Ovary (tissue), 10 donors: ENCODE measurements at places on chromosomes 13 and 19.

DNA sequence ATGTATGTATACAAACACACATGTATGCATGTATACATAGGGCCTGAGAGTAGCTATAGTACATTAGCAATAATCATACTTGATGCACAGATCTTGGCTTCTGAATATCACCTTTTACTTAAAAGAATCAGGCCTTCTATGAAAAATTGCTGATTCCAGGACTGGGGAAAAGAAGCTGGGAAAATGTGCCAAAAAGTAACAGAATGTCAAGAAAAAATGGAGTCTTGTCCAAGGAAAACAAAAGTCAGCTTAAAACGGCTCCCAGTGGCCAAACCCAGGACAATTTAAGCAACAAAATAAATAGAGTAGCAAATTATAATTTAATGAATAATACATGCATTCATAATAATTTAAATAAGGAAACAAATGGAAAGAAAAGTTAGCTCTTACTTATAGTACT, 2104.9 kb downstream of the PCDH9 start:
- no peak for DNase-seq

DNA sequence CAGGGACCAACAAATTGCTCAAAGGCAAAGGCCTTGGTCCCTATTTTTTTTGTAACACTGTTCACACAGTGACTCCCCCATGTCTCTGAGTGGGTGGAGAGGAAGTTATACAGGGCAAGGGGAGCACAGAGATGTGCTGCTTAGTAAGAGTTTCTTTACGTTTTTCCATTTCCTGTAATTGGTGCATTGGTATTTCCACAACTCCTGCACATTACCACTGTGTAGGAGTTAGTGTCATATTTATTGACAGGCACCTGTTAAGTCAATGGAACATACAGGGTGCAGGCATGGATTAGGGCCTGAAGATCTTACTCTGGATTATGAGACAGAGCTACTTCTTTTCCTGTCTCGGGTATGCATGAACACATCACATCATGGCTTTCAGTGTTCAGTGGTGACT, 45.2 kb downstream of the SOX21 start:
- no peak for DNase-seq

GRCh38 chr19:13909430-13909829, 3.4 kb downstream of the CC2D1A start:
- DNase-seq: no peak

DNA sequence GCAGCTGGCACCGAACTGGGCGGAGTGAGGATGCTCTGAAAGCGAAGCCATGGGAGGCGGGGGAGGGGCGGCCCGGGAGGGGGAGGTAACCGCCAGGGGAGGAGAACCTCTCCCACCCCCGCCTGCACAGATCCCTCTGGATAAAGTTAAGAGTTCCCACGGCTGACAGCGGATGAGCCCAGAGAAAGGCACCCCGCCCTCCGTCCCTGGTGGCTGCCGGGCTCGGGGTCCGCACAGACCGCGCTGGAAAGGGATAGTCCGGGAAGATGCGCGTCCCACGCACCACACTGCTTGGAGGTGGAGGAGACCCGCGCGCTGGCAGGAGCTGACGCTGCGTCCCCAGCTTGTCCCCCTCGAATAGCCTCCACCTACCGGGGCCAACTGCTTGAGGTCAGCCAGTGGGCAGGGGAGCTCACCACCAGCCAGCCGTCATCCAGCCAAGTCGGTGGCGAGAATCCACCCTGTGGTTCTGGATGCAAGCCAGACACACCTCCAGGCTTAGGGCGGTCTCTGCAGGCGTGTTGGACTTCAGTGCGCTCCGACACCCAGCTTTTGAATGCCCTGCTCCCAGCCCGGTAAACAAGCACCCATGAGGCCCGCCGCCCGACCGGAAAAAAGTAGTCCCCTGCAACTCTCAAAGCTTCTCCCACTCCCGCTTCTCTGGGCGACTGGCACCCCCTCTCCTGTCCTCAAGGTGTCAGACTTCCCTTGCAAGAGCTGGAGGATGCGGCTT, at the start of gene TRPC4:
TSS of gene TRPC4 (minus strand) at position 17 of the 733 bp plus-strand sequence. CDS start 86,439 bp downstream, outside the sequence.
- DNase-seq: peak; percentile 66

GRCh38 chr13:47036294-47037008, 139.6 kb upstream of the HTR2A start:
- no peak for DNase-seq

DNA sequence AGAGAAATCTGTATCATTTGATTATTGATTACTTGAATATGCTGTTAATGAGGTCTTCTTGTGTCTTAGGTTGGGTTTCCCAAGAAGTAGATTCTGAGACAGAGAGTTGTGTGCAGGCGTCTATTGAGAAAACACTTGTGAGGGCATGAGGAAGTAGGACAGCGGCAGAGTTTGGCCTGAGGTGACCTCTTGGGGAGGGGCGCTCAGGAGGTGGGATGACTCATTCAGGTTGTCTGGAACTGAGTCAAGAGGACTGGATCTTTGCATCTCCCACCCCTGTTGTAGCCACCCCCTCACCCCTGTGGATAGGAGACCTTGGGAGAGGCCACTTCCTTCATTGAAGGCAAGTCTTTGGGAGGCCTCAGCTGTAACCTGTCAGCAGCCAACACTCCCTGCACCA, 35.2 kb upstream of the WDFY2 start:
- DNase-seq: no peak

- peak; percentile 6 for DNase-seq
Observed at GRCh38 chr13:113598481-113598880, 13.9 kb downstream of the TFDP1 start.
